Fibroblast of skin of left quadriceps (primary cell): ENCODE measurements at places on chromosomes 2 and 18.

- peak; percentile 16 for DNase-seq
Observed at GRCh38 chr18:49846361-49846662, 33.0 kb upstream of the ACAA2 start.

DNA sequence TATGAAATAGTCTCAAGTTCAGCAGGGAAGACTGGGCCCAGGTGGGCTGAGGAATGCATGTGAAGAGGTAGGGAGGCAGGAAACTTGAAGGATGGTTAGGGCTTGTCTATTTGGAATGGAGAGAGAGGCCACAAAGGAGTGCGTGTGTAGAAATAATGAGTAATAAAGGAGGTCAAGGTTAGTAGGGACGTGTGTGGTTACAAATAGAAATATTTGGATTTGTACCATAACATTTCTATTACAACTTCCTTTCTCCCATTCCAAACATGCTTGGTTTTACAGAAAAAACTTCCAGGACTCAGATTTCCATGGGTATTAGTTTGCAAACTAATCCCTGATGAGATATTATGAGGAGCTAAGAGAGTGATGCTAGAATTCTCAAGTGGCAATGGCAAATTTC, 280.6 kb downstream of the NCKAP5 start:
- peak; percentile 43 for DNase-seq

DNA sequence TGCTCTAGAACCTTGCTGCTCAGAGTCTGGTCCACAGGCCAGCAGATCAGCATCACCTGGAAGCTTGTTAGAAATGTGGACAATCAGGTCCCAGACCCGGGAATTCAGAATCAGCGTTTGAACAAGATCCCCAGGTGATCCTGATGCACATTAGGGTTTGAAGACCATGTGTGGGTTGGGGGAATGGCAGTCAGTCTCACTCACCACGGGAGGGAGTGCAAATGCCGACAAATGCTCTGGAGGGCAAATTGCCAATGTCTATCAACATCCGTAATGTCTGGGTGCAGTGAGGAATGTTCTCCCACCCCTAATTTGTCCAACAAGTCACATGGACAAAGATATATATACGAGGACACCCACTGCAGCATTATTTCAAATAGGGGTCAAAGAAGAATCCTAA, 34.5 kb downstream of the INPP5D start:
- DNase-seq, result no peak

GRCh38 chr2:205270689-205271088, 411.6 kb upstream of the NRP2 start:
- DNase-seq, result no peak

DNA sequence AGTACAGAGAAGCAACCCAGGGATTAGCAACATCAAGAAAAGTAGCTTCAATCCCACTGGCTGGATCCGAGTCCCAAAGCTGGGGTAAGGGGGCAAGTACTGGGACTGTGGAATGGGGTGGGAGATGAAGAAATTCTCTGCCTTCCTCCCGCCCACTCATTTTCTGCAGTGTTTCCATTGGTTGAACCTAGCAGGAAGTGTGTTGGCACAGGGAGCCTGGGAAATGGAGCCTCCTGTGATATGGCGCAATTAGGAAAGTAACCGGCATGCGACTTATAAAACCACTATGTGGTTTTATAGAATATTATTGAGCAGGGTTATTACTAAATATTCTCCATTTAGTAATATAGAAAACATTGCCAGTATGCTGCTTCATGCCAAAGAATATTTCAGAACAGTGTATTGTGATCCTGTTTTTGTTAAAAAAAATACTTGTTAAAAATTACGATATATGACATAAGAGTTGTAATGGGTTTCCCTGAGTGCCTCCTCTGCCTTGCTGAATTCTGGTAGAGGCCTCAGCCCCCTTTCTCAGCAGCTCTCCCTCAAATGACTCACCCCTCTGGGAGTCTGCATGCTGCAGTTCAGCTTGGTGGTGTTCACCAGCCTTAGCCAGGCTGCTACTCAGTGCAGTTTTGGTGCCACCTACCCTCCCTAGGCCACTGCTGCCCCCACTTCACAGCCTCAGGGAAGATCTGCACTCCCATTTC, 60.5 kb downstream of the HK2 start:
- peak; percentile 65 for DNase-seq

GRCh38 chr2:181686576-181687185, 6.4 kb upstream of the NEUROD1 start:
- DNase-seq, result no peak

DNA sequence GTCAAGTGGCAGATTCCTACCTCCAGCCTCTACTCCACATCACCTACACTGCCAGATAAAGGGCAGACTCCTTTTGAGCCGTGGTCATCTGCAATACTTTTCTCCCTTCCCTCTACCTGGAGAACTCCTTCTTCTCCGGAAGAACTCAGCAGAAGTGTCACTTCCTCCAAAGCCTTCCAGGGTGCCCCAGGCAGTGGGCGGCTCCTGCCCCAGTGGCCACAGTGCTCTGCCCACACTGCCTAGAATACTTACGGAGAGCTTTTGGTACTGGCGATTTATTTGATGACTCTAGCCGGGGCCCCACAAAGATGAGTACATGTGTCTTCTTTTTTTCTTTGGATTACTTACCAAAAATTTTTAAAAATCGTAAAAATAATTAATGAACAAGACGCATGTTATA, 39.7 kb downstream of the FOSL2 start:
- no peak for DNase-seq

DNA sequence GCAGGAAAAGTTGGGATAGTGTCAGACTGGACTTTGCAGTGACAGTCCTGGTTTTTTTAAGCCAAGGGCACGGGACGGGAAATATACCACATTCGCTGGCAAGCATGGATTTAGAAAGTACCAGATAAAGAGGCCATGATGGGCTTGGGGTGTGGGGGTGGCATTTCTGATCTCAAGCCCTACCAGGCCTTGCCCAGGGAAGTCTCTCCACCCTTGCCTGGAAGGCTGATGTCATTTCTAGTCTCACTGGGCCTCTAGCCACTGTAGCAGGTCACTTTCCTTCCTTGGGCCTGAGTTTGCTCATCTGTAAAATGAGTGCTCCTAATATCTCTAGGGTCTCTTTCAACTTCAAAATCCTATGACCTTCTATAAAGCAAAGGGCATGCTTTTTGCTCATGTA, 1.8 kb downstream of the ZBTB7C start:
- DNase-seq, result no peak

- DNase-seq, result no peak
Observed at GRCh38 chr2:23571085-23571484, 186.1 kb downstream of the KLHL29 start.

DNA sequence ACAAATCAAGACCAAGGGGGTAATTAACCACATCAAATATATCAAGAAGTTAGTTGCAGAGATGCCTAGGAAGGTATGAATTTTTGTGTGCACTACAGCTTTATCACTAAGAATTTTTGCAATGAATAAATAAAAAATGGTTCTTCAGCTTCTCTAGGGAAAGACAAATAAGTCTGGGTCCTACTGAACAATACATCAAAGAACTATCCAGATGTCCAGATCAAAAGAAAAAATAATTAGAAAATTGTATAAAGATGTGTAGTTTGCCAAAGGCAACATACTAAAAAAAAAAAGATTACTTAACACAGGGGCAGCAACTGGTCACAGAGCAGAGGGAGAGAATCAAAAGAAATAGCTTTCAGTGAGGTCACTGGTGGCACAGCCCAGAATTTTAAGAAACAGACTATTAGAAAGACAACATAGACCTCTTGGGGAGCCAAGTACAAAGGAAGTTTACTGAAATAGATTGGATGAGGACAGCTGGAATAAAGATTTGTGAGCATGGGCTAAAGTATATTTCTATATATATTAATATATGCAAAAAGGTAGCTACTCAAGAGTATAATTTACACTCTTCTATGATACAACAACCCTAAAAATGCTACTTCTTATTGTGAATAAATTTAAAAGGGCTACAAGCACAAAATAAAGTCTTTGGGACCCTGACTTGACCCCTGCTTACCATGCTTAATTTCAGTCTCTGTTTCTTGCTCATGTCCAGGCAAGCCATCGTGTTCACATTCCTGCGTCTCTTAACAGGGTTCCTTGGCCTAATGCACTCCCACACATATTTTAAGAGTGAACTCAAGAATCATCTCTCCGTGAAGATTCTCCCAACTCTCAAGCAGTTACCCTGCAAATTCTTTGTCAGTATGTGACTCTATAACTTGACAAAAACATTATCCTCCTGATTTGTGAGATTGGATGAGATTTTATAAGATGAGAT, 99.0 kb upstream of the GRB14 start:
- no peak for DNase-seq

- DNase-seq, result peak; percentile 78
Observed at GRCh38 chr2:28643911-28644334, 107.7 kb upstream of the PPP1CB start.

- no peak for DNase-seq
Observed at GRCh38 chr2:9285385-9285920, 78.8 kb downstream of the ASAP2 start.

DNA sequence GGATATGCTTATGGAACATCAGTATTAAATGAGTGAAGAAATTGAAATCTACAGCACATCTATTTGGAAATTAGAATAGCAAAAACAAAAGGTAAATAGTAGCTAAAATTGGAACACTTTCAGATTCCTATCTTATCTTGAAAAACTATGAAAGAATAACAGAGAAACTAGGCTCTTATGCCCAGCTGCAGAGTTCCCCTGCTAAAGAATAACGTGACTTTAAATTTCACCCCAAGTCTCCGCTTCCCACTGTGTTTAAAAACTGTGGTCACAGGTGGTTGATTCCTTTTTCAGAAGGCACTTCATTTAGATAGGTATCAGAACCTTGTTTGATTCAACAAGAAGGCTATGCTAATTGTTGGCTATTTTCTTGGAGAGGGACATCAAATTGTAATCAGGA, 30.1 kb downstream of the ARHGAP28 start:
- no peak for DNase-seq

GRCh38 chr18:50286391-50287027, 983 bp downstream of the CXXC1 start:
- DNase-seq, result no peak

DNA sequence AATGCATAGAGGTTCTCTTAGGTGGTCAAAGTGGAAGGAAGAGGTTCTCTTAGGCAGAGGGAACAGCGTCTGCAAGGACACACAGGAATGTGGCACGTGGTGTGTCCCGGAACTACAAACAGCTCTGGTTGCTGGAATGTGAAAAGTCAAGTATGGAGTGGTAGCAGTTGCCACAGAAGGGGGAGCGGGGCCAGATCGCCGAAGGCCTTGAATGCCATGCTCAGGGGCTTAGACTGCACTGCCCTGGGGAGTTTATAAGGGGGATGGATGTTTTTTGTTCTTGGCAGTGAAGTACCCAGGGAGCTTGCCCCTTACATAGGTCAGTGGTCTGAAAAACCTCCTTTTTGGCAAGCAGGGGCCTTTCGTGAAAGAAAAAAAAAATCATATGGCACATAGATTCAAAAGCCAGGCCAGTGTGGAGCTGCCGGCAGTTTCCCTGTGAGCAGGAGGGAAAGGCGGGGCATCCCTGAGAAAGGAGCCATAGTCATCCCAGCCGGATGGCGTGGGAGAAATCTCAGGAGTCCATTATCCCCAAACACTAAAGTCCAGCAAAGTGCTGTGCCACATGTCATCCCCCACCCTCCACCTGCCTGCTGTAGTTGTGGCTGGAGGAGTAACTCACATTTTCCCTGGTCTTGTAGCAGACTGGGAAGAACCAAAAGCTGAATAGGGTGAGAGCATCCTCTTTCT, 45.4 kb downstream of the GORASP2 start:
- DNase-seq, result no peak

DNA sequence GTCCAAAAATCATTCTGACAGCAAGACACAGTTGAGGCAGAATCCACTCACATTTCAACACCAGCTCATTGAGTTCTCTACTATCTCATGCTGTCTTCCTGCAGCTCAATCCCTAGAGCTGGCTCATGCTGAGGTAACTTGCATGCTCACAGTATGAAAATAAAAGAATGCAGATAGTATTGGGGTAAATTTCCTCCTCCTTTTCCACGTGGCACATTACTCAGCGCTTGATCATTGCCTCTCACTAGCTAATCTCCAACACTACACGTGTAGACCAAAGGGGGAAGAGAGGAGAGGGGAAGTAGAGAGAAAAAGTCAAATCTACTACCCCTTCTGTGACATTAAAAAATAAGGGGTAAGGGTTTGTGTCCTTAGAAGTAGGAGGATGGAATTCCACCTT, 300.6 kb downstream of the AFF3 start:
- DNase-seq, result peak; percentile 49

DNA sequence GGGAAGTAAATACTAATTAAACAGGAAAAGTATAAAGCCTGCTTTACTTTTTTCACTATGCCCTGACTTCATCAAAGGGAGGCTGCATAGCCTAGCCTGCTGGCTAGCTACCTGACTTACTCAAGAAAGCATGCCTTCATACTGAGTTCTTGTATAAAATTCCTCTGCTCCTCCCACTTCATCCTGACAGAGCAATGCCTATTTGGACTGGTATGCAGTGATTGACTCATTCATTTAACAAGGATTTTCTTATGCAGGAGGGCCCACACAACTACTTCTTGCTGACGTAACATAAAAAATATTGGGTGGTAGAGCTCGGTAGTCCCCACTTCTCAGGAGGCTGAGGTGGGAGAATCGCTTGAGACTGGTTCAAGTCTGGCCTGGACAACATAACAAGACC, 70.5 kb downstream of the PRPF40A start:
- peak; percentile 70 for DNase-seq

GRCh38 chr2:134457353-134457752, 203.5 kb downstream of the MGAT5 start:
- DNase-seq, result no peak

- no peak for DNase-seq
Observed at GRCh38 chr18:29123706-29124530, 947.0 kb upstream of the CDH2 start.

DNA sequence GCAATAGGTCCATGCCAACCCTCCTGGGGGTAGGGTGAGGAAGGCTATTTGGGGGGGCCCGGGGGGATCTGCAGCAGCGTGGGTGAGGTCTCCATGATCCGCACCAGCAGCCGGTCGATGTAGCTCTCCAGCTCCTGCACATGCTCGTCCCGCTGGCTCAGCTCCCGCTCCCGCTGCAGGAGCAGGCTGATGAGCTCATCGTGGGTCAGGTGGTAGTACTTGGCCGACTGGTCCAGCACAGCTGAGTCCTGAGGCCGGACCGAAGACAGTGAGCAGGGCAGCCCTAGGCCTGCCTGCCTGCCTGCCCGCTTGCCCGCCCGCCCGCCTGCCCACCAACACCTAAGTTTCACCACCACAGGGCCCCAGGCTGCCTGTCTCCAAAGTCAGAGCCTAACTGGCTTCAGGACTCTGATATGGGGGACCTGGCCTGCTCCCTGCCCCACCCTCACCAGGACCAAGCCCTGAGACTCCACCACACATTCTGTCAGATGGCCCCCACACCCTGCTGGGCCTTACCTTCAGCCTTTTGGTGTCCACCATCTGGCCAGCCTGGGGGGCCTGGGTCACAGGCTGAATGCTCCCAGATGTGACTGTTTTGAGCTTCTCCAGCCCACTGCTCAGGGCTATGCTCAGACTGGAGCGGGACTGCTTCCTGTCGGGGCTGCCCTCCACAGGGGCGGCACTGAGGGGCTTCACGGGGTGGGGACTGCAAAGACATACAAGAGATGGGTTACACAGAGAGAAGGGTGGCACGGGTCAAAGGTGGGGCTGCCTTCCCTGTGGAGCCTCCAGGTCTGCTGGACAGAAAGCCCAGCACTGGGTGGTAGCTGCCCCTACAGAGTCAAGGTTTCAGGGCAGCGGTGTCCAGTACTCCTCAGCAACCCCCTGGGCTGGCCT, 4.2 kb upstream of the SFXN5 start:
- DNase-seq, result no peak
